Activated naive CD8-positive, alpha-beta T cell treated with anti-CD3 and anti-CD28 coated beads, Interleukin-2, amount 50 U/mL, for 24 hours (primary cell): ENCODE measurements at places on chromosomes 2 and 18.

- H3K36me3 ChIP-seq: peaks cover 1% of the 10 kb centered on the region
- no peak overlapping the region for H3K27ac ChIP-seq
- no peaks in the 10 kb centered on the region for H3K4me1 ChIP-seq
Observed at GRCh38 chr2:58010599-58010998, 36.0 kb upstream of the VRK2 start.

DNA sequence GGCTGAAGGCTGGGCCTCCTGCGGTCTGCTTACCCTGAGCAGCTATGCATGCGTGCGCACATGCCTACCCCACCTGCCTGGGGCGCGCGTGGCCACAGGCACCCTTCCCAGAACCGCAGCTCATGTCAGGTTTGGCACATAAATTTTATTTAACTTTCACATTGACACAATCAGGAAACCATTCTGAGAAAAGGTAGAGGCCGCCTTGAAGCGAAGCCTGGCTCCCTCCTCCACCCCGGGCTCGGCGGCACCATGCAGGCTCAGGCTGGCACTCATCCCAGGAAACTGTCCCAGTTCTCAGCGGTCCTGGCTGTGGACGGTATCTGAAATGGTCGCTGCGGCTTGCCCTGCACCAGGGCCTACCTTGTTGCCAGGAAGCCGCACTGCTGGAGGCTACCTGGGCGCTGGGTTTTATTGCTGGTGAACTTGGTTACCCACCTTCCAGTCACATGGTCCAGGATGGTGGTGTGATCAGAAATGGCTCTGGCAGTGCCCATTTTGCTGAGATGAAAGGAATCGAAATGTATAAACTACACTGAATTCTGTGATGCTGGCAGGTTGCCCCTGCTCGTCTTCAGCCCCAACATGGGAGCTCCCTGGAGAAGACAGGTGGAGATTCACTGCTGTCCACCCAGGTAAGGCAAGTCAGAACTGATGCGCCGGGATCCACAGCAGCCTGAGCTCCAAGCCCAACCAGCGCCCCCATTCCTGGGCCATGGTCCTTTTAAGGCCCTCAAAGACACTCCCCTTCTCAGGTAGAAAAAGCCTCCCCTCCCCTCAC is 25.5 kb downstream of the CHST10 start:
- peaks cover 8% of the 10 kb centered on the region for H3K4me1 ChIP-seq
- H3K4me3 ChIP-seq: no peak overlapping the region
- DNase-seq: no peak
- H3K27ac ChIP-seq: no peak overlapping the region
- H3K36me3 ChIP-seq: peaks cover 4% of the 10 kb centered on the region

- H3K27ac ChIP-seq: no peak overlapping the region
- H3K27me3 ChIP-seq: peaks cover 67% of the 10 kb centered on the region
- H3K4me1 ChIP-seq: peaks cover 3% of the 10 kb centered on the region
- DNase-seq: no peak
- H3K4me3 ChIP-seq: peak overlapping the region; percentile 52
Observed at GRCh38 chr2:10091182-10091888, 11.1 kb upstream of the CYS1 start.

GRCh38 chr2:28406276-28407096 is 13.8 kb downstream of the FOSL2 start:
- H3K27ac ChIP-seq: peak overlapping the region; percentile 82
- no peaks in the 10 kb centered on the region for H3K27me3 ChIP-seq
- peak overlapping the region; percentile 8 for H3K4me3 ChIP-seq
- peaks cover 94% of the 10 kb centered on the region for H3K4me1 ChIP-seq
- DNase-seq: peak; percentile 75

- H3K27me3 ChIP-seq: no peaks in the 10 kb centered on the region
- DNase-seq: no peak
- H3K4me1 ChIP-seq: no peaks in the 10 kb centered on the region
- H3K4me3 ChIP-seq: no peak overlapping the region
Observed at GRCh38 chr2:54191361-54192135, 64.5 kb downstream of the TSPYL6 start.

GRCh38 chr2:83665894-83666293 is 793.2 kb downstream of the SUCLG1 start:
- H3K4me1 ChIP-seq: no peaks in the 10 kb centered on the region
- no peaks in the 10 kb centered on the region for H3K27me3 ChIP-seq
- no peak for DNase-seq
- H3K27ac ChIP-seq: no peak overlapping the region

- H3K4me1 ChIP-seq: no peaks in the 10 kb centered on the region
- no peak overlapping the region for H3K27ac ChIP-seq
- H3K36me3 ChIP-seq: no peaks in the 10 kb centered on the region
- no peak overlapping the region for H3K4me3 ChIP-seq
- no peak for DNase-seq
Observed at GRCh38 chr2:130917006-130917688, 80.4 kb downstream of the ARHGEF4 start.

DNA sequence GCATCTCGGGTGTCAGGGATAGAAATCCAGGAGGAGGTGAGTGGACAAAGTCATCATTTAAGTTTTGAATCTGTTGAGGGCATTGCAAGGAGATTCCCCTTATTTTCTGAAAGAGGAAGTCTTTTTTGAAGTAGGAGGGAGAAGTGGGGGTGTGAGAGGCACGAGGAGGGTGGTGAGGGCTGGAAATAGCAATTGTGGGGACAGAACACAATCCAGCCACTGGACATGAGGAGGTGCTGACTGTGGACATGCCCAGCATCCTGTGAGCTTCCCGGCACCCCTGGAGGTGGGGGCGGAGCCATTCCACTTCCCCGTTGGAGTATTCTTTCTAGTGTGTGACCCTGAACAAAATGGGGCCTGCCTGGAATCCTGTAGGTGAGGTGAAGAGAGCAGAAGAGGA is 310.7 kb upstream of the EPAS1 start:
- H3K4me1 ChIP-seq: no peaks in the 10 kb centered on the region
- no peaks in the 10 kb centered on the region for H3K36me3 ChIP-seq
- H3K27me3 ChIP-seq: no peaks in the 10 kb centered on the region
- no peak overlapping the region for H3K4me3 ChIP-seq

DNA sequence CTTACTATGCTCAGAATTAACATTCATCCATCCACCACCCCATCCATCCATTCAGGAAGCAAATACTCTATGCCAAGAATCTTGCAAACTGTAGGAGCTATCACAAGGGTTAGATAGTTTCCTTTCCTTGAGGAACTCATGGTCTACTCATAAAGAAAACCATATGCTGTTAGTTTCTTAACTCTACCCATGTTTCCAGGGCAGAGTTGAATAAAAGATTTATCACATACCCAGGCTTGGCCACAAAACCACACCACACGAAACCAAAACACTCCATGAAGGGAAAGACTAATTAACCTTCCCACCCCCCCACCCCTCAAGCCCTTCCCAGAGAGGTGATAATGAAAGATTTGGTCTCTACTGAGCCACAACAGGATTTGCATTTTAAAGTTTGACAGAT is 23.7 kb upstream of the MSGN1 start:
- H3K4me1 ChIP-seq: no peaks in the 10 kb centered on the region
- H3K27me3 ChIP-seq: peaks cover 26% of the 10 kb centered on the region
- DNase-seq: no peak
- H3K4me3 ChIP-seq: no peak overlapping the region

- no peak overlapping the region for H3K27ac ChIP-seq
- H3K36me3 ChIP-seq: no peaks in the 10 kb centered on the region
- DNase-seq: no peak
- no peak overlapping the region for H3K4me3 ChIP-seq
- H3K4me1 ChIP-seq: no peaks in the 10 kb centered on the region
Observed at GRCh38 chr2:235511187-235511661, 17.4 kb downstream of the AGAP1 start.

- H3K27ac ChIP-seq: no peak overlapping the region
- peaks cover 11% of the 10 kb centered on the region for H3K27me3 ChIP-seq
- no peaks in the 10 kb centered on the region for H3K4me1 ChIP-seq
- H3K36me3 ChIP-seq: no peaks in the 10 kb centered on the region
Observed at GRCh38 chr18:50793641-50794565, 25.9 kb downstream of the MRO start.

GRCh38 chr2:191724015-191724414 is 46.1 kb downstream of the NABP1 start:
- no peak for DNase-seq
- no peaks in the 10 kb centered on the region for H3K36me3 ChIP-seq
- no peak overlapping the region for H3K27ac ChIP-seq
- peaks cover 10% of the 10 kb centered on the region for H3K27me3 ChIP-seq

DNA sequence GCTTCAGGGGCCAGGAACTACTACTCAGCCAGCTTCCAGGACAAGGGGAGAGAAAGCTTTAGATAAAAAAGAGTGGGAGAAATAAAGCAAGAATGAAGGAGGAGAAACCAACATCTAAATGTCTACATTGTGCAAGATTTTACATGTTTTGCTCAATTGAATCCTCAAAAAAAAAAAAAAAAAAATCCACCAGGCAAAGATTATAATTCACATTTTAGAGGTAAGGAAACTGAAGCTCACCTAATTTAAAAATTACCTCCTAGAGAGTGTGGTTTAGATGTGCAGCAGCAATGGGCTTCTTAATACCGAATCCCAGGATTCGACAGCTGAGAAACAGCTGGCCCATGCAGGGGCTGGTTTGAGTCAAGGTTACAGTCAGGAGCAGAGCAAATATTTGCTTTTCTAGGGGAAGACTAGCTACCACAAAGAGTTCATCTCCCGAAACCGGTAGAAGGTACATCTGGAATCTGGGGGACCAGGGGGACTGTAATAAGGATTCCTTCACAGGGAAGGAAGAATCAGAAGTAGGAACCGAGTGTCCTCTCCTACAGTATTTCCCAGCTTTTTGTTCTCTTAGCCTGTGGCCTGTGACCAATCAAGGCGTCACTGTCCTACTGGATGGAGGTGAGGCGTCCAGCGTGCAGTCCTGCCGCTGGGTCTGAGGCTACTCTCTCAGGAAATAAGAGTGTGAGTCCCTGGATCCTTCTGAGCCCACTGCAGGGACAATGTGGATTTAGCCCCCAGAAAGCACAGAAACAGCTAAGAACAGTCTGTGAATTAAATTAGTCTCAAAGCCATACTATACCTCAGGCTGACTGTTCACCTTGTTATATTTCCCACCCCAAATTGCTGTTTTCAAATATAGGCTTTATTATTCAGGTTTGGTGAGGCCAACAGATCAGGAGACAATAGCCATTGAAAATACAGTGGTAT is 42.3 kb downstream of the IL1R2 start:
- DNase-seq: no peak
- H3K4me1 ChIP-seq: peaks cover 28% of the 10 kb centered on the region
- peak overlapping the region; percentile 1 for H3K27ac ChIP-seq
- no peaks in the 10 kb centered on the region for H3K36me3 ChIP-seq
- peaks cover 3% of the 10 kb centered on the region for H3K27me3 ChIP-seq
